Daoy (cell line): ENCODE measurements at places on chromosomes 2 and 18.
A peak's percentile ranks its signal among the peaks of the same experiment; 100 is the strongest.

GRCh38 chr2:222105046-222105445 lies 193.8 kb downstream of the PAX3 start:
- DNase-seq = peak; percentile 29

GRCh38 chr2:213740453-213740852 lies 456.2 kb downstream of the SPAG16 start:
- no peak for DNase-seq

- peak; percentile 48 for DNase-seq
These were observed 9.8 kb upstream of the MREG start for GRCh38 chr2:216023055-216023648.

GRCh38 chr18:72999971-73000607 lies 132.3 kb upstream of the NETO1 start:
- no peak for DNase-seq

DNA sequence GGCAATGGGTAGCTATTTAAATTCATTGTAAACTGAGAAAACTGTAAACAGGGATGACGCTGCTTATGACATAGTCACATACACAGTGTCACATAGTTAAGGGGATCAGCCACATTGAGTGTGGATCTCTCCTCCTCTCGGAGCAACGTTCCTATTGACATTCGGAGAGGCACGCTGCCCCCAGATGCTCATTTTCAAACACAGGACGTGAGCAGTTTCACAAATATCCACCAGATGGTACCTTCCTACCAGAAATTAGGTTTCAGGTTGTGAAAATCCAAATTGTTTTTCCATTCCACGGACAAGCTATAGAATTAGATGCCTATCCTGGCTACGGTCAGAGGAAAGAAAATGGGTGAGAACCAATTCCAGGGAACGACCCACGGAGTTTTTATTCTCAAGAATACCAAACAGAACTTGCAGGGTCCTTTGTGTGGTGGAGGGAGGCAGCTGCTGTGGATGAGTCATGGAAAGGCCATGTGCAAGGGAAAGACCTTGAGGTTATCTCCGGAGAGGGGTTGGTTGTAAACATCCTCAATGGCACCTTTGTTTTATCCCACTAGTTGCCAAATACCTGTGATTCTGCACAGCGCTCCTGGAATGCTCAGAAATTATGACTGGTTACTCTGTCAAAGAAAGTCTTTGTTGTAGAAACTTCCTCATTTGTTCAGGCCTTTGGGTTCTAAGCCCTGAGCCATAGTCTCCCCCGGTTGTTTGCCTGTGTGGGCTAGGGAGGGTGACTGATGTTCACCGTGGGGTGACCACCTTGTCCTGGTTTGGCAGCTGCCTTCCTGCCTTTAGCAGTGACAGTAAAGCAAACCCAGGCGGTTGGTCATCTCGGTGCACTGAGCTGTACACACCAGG lies 88.0 kb downstream of the ACTR3 start:
- DNase-seq = peak; percentile 34

GRCh38 chr2:193973781-193974180 lies 1683.2 kb upstream of the SLC39A10 start:
- DNase-seq = no peak

DNA sequence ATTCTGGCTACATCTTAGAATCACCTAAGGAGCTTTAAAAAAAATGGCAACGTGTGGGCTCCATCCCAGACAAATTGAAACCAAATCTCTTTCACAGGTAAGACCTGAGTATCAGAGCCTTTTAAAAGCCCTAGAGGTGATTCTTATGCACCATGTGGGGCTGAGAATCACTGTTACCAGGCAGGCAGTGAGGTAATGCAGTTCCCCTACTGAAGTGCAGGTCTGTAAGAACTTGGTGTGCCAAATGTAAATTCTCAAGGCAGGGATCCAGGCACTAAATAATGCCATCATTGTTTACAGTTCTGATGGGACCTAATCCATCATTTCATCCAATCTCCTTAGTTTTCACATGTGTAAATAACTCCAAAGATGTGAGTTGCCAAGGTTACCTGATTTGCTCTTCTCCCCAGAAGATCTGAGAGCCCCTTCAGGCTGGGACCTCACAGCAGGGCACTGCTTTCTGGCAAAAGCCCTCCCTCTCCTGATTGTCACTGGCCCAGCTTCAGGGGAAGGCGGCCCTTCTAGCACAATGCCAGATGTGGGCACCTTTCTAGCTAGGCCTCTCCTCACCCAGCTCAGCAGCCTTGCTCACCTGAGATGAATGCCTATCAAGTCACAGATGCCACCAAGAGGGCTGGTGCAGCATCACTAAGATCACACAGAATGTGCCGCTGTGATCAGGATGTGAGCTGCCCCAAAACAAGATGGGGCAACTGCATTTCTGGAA lies 73.6 kb upstream of the RGPD5 start:
- DNase-seq = no peak

GRCh38 chr2:219168526-219168925 lies 1.3 kb downstream of the SLC23A3 start:
- DNase-seq = no peak

GRCh38 chr2:20513946-20514345 lies 67.1 kb downstream of the RHOB start:
- no peak for DNase-seq

GRCh38 chr18:629269-630150 lies 27.9 kb upstream of the TYMS start:
- DNase-seq = peak; percentile 6

DNA sequence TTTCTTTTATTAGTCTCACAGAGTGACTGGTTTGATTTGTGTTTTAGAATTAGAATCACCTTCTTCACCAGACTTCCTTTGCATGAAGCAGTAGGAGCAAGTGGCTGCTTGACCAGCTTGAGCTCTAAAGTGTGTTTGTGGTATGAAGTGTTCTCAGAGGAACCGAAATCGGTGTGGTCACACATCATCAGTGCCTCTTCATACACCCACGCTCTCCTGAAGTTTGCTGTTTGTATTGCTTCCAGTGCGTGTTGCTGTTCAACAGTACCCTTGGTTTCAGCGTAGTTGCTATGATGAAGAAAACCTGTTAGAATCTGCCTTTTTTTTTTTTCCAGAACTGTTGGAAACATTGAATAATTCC lies 77.9 kb downstream of the LIMS1 start:
- no peak for DNase-seq

- DNase-seq = no peak
These were observed 9.5 kb upstream of the SLC35F6 start for GRCh38 chr2:26754539-26754938.

DNA sequence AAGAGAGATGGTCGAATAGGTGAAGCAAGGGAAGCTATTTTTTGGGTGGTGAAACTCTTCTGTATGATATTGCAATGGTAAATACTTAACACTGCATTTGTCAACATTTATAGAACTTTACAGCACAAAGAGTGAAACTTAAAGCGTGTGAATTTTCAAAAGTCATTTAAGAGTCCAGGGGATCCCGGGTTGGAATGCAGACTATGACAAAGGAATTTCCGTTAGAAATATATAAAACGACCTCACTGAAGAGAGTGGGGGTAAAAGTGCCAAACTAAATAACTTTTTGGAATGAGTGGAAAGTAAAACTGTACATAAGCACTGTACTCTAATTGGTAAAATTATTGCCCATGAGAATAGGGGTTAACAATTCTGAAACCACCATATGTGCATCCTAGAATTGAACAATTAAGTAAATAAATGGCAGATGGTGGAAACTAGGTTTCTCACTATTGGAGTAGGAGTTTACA lies 191.0 kb upstream of the FN1 start:
- peak; percentile 50 for DNase-seq

DNA sequence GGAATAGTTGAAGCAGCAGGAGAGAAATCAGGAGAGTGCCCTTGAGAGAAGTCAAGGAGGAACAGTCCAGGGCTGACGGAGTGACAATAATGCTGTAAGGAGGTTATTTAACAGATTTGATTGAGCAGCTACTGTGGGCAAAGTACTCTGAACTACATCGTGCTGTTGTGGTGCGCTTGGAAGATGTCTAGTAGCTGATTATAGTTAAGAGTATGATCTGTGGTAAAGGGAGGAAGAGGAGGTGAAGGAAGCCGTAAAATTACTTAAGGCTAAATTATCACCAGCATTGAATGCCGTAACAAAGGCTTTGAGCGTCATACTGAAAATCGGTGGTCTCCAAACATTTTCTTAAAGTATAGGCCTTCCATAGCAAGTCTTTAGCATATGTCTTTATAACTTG lies 4.5 kb downstream of the PCBP1 start:
- no peak for DNase-seq

DNA sequence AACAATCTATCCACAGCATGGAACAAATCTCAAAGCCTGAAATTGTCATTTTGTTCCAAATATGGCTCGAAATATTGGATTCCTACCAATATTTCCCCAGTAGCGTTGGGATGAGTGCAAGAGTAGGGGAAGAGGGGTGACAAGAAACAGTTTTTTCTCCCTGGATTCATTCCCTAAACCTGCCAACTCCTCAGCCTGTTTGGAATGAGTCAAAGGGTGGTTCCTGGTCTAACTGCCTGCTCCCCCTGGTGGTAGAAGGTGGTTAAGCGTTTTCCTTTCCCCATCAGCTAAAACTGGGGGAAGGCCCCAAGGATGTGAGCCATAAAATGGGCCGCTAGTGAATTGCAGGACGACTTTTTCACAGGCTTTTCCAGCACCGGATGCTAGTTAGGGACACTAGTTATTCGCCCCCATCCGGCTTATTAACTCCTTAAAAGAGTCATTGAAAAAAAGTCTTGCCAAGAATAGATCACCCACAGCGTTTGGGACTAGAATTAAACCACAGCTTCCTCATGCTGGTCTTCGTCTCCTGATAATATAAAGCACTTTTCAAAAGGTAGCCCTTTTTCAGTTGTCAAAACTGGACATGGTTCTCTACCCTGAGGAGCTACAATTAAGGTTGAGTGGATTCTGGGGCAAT lies 72.5 kb downstream of the DHRS9 start:
- peak; percentile 71 for DNase-seq

GRCh38 chr2:241569831-241570281 lies 11.3 kb downstream of the BOK start:
- DNase-seq = no peak

DNA sequence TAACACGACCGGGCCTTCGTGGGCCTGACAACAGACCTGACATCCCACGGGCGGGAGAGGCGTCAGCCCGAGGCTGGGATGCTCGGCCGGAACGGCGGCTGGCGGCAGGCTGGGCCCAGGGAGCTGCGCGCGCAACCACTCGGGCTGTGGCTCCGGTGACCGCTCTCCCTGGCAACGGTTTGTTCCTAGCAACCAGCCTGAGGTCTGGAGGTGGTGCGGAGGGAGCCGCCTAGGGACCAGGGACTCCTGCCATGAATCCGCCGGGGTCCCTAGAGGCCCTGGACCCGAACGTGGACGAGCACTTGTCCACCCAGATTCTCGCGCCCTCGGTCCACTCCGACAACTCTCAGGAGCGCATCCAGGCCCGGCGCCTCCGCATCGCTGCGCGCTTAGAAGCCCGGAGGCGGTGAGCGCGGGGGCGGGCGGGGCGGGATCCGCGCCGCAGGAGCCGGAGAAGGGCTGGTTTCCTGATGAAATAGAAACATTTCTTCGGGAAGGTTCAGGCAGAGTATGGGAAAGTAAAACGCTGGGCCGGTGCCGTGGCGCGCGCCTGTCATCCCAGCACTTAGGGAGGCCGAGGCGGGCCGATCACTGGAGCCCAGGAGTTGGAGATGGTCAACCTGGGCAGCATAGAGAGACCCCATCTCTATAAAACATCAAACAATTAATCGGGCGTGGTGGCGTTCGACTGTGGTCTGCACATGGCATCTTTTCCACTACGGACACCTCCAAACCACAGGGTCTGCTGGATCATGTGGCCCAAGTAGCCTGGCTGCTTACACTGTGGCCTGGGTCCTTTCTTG lies at the start of gene DRC1:
DRC1 (plus strand) TSS at position 182 of the 803 bp plus-strand sequence; CDS start at position 252, 70 bp downstream.
- peak; percentile 93 for DNase-seq

- no peak for DNase-seq
These were observed 123.7 kb upstream of the NCK2 start for GRCh38 chr2:105621038-105621437.

DNA sequence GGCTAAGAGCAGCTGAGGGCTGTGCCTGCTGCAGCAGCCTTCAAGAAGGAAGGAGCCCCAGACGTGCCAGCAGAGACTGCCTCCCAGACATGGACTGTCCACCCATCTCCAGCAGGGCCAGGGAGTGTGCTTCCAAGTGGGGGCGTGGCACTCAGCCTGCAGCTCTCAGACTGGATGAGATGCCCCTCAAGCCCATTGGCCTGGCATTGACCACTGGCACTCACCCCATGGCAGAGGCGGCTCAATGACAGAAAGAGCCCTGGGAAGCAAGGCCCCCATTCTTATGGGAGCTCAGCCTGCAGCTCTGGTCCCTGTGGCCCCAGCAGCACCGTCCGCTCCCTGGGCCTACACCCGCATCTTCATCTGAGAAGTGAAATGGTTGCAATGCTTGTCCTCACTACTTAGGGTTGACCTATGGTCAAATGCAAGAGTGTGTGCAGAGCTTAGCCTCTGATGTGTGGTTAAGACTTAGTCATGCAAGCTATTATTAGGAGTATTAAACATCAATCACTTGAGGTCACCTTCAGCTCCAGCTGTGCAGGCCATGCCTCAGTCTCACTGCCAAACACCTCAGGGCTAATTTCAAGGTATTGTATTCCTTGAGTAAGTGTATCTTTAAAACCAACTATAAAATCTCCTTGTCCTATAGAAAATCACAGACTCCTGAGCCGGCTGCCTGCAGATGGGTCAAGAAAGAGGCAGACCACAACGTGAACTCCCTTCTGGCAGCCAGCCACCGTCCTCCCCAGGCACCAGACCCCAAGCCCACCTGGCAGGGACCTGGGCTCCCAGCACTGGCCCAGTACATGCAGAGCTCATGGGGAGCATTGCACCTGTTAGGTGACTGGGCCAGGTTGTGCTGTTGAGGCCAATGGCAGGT lies 194.8 kb downstream of the NDUFA10 start:
- DNase-seq = no peak

DNA sequence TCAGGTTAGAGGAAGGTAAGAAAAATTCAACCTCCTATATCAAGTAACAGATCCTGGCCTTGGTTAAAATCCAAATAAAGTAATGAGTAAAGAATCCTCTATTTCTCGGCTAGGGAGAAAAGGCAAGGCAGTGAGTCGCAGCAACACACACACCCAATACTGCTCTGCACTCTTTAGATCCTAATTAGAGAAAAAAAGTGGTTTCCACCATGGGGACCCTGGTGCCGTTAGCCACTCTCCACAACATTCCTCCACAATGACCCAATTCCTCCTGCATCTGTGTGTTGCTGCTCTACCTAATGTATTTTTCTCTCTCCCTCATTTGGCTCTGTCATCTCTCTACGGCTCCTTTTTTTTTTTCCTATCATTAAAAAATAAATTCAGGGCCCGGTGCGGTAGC lies 462.7 kb downstream of the METTL4 start:
- peak; percentile 25 for DNase-seq

- DNase-seq = no peak
These were observed 486.6 kb upstream of the HS6ST1 start for GRCh38 chr2:128805237-128805636.

DNA sequence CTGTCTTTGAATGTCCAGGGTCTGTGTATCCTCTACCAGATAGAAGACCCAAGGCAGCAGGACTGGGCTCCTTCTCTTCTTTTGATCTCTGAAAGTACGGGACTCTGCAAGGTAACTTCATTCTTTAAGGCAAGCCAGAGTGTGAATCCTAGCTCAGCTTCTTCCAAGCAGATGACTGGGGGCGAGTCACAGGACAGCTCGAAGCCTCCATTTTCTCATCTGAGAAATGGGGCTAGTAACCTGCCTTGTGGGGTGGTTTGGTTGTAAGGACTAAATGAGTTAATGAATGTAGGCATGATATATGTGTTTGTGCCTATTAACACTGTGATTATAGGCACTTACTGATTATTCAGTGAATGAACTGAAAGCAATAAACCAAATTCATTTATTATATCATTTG lies 46.7 kb downstream of the DGKD start:
- DNase-seq = no peak

- DNase-seq = no peak
These were observed 89.5 kb downstream of the MRPS9 start for GRCh38 chr2:105127289-105127915.

GRCh38 chr2:45578056-45578843 lies 32.8 kb downstream of the SRBD1 start:
- DNase-seq = peak; percentile 27
